ENCODE measurements at places on chromosomes 7 and 10.
A peak's percentile ranks its signal among the peaks of the same experiment; 100 is the strongest.

- no peak for DNase-seq
These were observed 108.2 kb downstream of the PIP4K2A start for GRCh38 chr10:22606164-22606614.

DNA sequence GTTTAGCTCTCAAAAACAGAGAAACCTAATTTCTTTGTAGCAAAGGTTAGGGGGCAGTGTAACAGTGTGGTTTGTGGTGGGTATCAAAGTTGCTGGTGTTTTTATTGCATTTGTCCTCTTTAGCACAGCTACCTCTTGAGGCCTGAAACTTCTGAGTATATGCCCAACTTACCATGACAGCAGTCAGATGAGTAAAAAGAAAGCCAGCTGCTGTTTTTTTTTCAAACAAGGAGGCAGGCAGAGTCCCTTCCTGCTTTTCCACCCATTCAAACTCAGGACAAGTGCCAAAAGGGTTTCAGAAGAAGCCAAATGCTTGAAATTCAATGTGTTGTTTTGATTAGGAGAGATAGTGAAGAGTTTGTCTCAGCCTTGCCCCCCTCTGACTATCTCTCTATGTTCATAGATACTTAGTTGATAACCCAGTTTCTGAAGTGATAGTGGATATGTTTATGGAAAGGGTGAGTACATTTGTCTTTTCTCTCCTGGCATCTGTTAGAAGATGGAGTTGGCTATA, 23.1 kb downstream of the GBF1 start:
- DNase-seq = no peak

DNA sequence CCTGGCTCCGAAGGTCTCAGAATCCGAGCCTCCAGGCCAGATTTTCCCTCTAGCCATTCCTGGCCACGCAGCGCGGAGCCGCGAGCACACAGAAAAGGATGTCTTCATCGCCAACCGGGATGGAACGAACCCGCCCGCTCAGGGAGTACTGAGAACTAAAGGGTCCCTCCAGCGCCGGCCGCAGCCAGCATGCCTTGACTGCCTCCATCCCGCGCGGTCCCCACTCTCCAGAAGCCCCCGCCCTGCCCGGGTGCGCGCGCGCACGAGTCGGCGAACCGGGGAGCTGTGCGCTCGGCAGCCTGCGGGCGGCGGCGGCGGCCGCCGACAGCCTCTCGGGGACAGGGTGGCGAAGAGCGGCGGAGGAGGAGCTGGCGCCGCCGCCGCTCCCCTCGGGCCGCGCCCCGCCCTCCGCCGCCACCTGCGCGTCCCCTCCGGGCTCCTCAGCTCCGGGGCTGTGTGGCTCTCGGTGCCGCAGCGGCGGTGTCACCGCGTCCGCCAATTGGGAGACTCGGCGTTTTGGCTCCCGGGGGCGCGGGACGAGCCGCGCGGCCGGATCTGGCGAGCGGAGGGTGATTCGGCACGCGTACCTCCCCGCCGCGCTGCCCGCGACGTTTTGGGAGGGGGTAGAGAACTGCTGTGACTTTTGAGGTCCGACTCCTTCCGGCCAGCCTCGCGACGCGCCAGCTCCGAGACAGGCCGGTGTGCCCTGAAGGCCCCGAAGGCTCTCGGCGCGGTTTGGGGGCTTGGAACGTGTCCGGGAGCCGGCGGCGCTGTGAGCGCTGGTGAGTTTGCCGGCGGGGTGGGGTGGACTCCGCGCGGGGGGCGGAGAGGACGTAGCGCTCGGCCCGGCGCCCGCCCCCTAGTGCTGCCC, 453 bp upstream of the GALNT17 start:
- DNase-seq = peak; percentile 53

- DNase-seq = no peak
These were observed 3.6 kb upstream of the GIMAP7 start for GRCh38 chr7:150511048-150511447.

GRCh38 chr7:77685233-77685632, 11.0 kb upstream of the RSBN1L start:
- DNase-seq = peak; percentile 13
